ENCODE measurements at places on chromosomes 6 and 20.

- no peak for DNase-seq
Observed at GRCh38 chr6:6678811-6679210, 90.3 kb downstream of the LY86 start.

- DNase-seq, result peak; percentile 33
Observed at GRCh38 chr6:2999618-3000557, at the start of gene NQO2. NQO2 (plus strand) TSS chr6:2999894; CDS start chr6:3006553, 6,659 bp downstream.

- DNase-seq, result no peak
Observed at GRCh38 chr6:158168040-158168289, at the start of gene SERAC1. SERAC1 (minus strand) TSS chr6:158168262; CDS start chr6:158158363, 9,899 bp downstream.

DNA sequence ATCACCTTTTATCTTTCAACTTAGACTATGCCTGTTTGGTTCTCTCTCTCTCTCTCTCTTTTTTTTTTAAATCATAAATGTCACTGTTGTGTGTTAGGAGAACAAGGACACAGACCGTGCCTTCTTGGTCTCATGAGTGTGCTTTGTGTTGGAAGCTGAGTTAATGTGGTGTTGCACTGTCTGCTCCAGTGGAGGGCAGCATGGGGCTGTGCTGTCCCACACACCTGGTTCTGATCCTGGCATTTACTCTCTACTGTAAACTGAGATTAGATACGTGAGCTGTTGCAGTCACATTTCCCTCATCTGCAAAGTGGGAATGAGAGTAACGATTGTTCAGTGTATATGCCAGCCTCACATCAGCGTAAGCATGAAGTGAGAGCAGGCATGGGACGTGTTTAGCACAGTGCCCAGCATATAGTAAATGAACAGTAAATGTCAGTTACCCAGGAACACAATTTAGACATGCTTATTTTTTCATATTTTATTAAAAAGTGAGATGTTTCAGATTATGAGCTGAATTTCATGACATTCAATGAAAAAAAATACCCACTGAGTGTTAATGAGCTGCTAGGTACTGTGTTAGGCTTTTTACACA, 161.1 kb downstream of the FARS2 start:
- no peak for DNase-seq

GRCh38 chr20:2760297-2760951, 40.0 kb downstream of the CPXM1 start:
- DNase-seq, result no peak

DNA sequence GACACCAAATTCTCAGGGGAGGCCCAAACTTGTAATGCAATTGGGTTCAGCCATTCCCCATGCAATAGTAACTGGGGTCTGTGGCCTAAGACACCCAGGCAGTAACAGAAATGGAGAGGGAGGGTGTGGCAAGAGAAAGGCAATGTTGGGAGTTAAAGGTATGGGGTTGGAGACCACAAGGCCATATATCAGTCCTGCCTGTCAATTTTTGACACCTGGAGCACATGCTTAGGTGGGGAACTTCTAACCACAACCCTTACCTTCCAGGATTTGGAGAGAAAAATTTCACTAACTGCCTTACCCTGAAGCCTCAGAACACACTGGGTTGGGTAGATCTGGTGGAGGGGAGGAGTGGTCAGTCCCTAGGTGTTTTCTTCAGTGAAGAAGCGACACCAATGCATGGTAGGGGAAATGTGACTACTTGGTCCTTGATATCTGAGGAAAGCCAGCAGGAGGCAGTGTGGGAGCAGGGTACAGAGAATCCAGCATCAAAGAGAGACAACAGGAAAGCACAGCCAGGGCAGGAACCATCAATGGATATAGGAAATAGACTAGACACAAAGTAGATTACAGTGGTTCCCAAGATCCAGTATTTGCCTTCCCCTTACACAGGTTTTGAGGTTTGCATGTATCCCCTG, 6.8 kb upstream of the USP49 start:
- DNase-seq, result no peak

- DNase-seq, result no peak
Observed at GRCh38 chr6:106227612-106228507, 97.7 kb downstream of the ATG5 start.

GRCh38 chr6:115717062-115717461, 343.6 kb downstream of the FRK start:
- DNase-seq, result no peak

GRCh38 chr6:134585517-134585873, 267.6 kb upstream of the SGK1 start:
- DNase-seq, result no peak

GRCh38 chr6:150038202-150039062, 13.1 kb upstream of the RAET1L start:
- DNase-seq, result no peak

GRCh38 chr20:61759286-61760065, 306.2 kb downstream of the TAF4 start:
- DNase-seq, result no peak

DNA sequence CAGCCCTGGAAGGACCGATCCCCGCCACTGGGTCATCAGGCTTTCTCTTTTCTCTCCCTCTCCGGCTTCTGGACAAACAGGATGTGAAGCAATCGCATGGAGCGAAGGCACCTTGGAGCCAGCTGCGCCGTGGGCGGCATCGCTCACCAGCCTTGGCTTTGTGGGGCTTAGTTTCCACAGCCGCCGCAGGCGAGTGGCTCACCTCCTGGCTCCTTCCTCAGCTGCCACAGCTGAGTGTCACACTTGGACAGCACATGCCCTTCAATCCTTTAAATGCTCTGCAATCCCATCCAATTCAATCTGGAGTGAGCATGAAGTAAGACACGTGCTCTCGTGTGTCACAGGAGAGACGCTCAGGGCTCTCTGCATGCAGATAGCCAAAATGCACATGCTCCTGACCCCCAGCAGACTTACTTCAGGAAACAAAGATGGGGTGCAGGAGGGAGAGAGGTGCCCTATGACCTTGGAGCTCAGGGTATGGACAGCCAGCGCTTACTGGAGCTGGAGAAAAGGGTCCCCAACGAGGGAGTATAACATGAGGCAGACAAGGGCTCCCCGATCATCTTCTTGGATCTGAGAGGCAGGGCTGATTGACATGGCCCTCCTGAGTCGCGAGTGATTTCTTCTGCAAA, 70.9 kb downstream of the BMP7 start:
- DNase-seq, result no peak

DNA sequence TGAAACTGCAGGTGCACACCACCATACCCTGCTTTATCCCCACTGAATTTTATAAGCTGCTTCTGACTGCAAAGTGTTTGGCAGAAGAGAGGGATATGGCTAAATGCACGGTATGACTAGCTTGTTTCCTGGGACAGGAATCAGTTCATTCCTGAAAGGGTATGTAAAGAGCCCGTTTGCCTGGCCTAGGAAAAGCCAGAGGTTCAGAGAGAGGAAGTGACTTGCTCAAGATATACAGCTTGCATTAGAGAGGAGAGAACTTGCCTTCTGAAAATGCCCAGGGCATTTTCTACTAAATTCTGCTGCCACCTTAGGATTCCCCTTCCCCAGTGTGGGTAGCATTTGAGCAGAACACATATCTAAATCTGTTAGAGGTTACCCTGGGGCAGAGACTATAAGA, 683 bp upstream of the GCNT2 start:
- no peak for DNase-seq

- no peak for DNase-seq
Observed at GRCh38 chr6:143952947-143953701, 54.9 kb downstream of the PLAGL1 start.

DNA sequence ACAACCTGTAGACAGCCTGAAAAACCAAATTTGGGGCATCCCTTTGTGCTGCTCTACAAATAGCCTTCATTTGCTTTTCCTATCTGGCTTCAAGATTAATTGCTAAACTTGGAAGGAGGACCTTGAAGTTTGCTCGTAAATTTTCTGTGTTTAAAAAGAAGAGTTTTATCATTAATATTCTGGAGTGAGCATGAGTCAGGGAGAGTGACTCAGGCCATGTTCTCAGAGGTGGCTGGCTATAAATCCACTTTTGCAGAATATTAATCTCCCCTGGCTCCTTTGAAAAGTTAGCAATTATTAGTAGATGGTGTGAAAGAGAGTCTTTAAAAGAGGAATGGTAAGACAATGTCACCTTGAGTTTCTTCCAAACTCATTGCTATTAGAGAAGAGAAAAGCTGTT, 91.0 kb downstream of the ANKEF1 start:
- DNase-seq, result no peak

DNA sequence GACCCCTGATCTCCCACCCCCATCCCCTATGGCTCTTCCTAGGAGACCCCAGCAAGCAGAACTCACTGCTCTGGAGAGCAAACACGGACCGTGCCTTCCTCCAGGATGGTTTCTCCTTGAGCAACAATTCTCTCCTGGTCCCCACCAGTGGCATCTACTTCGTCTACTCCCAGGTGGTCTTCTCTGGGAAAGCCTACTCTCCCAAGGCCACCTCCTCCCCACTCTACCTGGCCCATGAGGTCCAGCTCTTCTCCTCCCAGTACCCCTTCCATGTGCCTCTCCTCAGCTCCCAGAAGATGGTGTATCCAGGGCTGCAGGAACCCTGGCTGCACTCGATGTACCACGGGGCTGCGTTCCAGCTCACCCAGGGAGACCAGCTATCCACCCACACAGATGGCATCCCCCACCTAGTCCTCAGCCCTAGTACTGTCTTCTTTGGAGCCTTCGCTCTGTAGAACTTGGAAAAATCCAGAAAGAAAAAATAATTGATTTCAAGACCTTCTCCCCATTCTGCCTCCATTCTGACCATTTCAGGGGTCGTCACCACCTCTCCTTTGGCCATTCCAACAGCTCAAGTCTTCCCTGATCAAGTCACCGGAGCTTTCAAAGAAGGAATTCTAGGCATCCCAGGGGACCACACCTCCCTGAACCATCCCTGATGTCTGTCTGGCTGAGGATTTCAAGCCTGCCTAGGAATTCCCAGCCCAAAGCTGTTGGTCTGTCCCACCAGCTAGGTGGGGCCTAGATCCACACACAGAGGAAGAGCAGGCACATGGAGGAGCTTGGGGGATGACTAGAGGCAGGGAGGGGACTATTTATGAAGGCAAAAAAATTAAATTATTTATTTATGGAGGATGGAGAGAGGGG, 1.4 kb downstream of the LTA start:
- no peak for DNase-seq

- no peak for DNase-seq
Observed at GRCh38 chr6:28969129-28969528, 36.0 kb downstream of the ZNF311 start.

GRCh38 chr20:24781418-24781980, 167.6 kb upstream of the CST7 start:
- DNase-seq, result no peak

GRCh38 chr20:24379484-24379927, 89.9 kb upstream of the SYNDIG1 start:
- no peak for DNase-seq

- DNase-seq, result no peak
Observed at GRCh38 chr6:33698494-33698893, 13.0 kb downstream of the UQCC2 start.

GRCh38 chr20:57309544-57310115, 20.0 kb upstream of the SPO11 start:
- DNase-seq, result no peak

DNA sequence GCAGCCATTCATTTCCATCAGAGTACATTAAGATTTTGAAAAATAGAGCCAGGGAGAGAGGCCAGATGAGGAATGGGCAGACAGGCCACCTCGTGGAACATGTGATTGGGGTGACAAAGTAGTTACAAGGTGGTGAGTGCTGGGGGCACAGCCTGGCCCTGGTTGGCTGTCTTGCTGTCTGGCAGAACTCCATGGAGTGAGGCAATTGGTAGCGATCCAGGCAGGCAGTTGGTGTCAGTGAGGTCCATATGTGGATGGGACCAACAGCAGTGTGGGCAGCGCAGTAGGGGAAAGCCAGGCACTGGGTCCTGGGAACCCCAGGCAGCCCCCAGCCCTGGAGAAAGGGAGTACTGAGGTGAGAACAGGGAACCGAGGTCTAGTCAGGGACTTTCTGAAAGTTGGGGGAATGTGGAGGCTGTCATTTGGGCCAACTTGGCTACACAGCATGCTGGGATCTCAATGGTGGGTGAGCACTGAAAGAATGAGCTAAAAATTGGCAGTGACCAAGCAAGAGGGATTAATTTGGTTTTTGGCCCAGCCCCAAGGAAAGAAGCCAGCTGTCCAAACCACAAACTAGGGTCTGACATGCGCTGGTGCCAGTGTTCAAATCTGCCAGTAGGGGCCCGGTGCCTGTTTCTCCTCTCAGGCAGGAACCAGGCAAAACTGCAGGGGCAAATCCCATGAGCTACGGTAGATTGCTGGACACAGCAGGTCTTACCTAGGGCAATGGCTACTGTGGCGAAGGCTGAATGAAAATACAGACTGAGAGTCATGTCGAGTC, 61.4 kb upstream of the E2F3 start:
- peak; percentile 16 for DNase-seq

DNA sequence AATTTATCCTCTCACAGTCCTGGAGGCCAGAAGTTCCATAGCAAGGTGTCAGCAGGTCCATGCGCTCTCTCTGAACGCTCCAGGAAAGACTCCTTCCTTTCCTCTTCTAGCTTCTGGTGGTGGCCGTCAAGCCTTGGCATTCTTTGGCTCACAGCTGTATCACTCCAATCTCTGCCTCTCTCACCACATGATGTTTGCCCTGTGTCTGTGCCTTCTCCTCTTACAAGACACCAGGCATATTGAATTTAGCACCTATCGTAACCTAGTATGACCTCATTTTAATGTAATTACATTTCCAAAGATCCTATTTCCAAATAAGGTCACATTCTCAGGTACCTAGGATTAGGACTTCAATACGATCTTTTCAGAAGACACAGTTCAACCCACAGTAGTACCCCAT, 428.5 kb downstream of the CD83 start:
- DNase-seq, result no peak

- no peak for DNase-seq
Observed at GRCh38 chr6:135397172-135397952, 100.2 kb downstream of the AHI1 start.

DNA sequence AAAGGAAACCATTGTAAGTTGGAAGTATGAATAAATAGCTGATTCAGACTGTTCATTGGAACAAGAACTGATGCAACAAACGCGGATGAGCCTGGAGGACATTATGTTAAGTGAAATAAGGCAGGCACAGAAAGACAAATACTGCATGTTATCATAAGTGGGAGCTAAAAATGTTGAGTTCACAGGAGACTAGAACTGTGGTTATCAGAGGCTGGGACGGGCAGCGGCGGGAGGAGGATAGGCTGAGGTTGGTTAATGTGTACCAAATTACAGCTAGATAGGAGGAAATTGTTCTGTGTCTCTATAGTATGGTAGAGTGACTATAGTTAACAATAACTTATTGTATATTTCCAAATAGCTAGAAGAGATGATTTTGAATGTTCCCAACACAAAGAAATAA, 40.8 kb downstream of the FAM229B start:
- no peak for DNase-seq

DNA sequence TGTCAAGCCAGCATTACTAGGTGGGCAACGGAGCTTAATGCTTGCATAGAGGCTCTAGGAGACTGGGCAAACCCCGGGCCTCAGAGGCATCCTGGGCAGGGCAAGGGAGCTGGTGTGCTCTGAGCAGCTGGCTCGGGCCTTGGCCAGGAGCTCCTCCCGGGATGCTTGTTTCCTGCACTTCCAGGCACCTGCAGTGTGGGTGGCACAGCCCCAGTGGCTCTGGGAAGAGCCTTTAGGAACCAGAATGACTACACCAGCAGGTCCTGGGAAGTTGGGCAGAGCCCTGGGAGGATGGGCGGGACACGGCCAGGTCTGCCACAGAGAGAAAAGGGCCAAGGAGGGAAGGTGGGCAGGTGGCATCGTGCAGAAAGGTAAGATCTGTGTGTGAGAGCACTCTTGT, 80.4 kb upstream of the CD93 start:
- DNase-seq, result no peak
